AG04450 (cell line): ENCODE measurements at places on chromosomes 3 and 15.

GRCh38 chr15:79981831-79982455, 10.9 kb upstream of the BCL2A1 start:
- no peak for DNase-seq

DNA sequence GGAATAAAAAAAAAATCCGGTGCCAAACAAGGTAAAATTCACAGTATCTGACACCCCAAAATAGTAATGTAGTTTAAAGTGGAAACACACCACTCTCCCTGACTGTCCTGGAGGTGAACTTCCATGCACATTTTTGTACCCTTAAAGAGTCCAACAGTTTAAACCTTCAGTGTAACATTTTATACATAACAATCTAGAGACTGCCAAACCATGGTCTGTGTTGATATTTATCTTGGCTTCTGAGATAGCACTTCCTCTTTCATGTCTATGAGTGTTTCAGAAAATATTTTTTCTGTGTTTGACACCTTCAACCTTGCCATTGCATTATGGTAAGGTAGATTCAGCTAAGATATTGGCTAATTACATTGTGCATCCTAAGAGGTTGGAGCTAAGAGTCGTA, 13.9 kb downstream of the TMEM45A start:
- no peak for DNase-seq

GRCh38 chr15:85049805-85050204, 68.1 kb downstream of the PDE8A start:
- no peak for DNase-seq

GRCh38 chr3:114899186-114899931, 247.7 kb downstream of the ZBTB20 start:
- no peak for DNase-seq

- no peak for DNase-seq
Measured at GRCh38 chr15:58179741-58180381, 41.7 kb downstream of the AQP9 start.

DNA sequence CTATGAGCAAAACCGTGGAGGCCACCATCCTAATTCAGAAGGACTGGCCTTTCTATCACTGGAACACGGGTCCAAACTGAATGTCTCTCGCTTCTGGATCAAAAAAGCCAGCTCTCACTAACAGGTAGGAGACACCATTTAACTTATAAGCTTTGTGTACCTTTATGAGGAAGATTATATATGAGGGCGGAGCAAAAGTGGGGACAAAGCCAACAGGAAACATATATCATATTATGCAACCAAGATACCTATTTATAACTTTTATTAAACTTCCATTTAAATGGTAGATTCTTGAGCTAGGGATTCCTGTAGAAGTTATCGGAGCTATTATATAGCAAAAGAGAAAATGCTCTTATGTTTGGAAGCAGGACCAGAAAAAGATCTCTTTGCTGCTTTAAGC, 78.4 kb downstream of the IGF2BP2 start:
- DNase-seq: no peak

DNA sequence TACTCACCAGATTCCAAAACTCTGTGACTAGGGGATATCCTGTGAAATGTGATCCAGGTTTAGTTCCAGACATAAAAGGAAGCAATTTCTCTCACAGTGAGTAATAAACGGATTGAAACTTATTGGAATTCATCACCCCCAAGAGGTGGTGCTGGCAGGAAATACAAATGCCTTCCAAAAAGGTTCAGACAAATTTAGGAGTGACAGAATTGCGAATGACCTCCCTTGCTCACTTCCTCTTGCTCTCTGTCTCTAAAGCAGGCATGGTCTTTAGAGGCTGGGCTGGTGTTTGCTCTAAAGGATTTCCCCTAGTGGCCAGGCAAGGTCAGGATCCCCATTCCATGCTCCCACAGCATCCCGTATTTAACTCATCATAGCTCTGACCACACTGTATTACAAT, 449.4 kb upstream of the PPP2R3A start:
- DNase-seq: no peak

DNA sequence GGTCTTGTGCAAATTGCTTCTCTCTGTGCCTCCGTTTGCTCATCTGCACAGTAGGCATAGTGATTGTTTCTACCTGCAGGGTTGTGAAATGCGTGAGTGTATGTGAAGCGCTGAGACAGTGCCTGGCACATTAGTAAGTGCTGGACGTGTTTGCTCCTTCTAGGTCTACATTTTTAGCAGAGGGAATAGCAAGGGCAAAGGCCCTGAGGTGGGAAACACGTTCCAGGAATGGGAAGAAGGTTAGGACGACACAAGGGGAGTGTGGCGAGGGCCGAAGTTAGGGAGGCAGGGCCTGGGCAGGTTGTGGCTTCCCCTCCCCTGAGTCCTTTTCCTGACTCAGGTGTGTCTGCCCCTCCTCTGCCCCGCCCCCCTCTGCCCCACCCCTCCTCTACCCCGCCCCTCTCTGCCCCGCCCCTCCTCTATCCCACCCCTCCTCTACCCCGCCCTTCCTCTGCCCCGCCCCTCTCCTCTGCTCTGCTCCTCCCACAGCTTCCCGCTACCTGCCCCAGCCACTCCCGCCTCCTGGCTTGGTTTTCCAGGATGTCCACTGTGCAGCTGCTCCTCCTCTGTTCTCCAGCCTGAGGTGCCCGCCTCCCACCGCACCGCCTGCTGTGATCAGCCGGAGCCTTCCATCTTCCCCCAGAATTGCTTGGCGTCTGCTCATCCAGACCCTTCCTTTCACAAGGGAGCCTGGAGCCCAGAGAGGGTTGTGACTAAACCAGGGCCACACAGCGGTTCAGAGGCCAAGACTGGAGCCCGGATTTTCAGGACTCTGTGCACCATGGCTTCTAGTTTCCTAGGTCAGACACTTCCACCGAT, 31.1 kb upstream of the SMAD6 start:
- no peak for DNase-seq

- DNase-seq: no peak
Measured at GRCh38 chr15:88323468-88323867, 66.9 kb upstream of the NTRK3 start.

GRCh38 chr15:34275721-34276120, 50.9 kb downstream of the EMC4 start:
- DNase-seq: no peak

GRCh38 chr3:82618594-82618993, 857.1 kb upstream of the GBE1 start:
- DNase-seq: no peak

- no peak for DNase-seq
Measured at GRCh38 chr3:67382536-67382935, 271.9 kb downstream of the SUCLG2 start.

DNA sequence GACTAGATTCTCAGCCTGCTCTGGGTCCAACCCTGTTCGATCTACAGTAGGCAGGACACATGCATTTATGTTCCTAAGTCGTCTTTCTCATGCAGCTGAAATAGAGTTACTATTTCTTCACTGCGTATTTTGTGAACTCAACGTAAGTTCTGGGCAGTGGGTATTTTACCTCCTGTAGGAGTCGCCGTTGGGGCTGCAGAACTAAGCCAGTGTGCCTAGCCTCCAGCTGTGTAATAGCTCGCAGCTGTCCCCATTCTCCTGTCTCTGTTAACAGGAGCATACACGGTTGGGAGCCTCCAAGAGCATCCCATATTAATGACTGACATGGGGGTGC, 58.4 kb upstream of the HRH1 start:
- no peak for DNase-seq

GRCh38 chr3:186825294-186825821, 17.2 kb upstream of the ADIPOQ start:
- DNase-seq: peak; percentile 47

- DNase-seq: no peak
Measured at GRCh38 chr3:36937492-36937891, 7.4 kb downstream of the TRANK1 start.

DNA sequence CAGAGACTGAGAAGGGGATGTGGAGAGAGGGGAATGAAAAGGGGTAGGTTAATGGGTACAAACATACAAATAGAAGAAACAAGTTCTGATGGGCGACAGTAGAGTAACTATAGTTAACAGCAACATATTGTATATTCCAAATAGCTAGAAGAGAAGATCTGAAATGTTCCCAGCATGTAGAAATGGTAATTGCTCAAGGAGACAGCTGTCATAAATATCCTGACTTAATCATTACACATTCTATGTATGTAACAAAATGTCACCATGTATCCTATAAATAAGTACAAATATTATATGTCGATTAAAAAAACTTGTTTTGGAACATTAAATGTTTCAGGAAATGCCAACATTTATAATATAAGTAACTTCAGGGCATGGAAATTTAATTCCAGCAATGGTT, 23.3 kb downstream of the FMN1 start:
- DNase-seq: no peak

DNA sequence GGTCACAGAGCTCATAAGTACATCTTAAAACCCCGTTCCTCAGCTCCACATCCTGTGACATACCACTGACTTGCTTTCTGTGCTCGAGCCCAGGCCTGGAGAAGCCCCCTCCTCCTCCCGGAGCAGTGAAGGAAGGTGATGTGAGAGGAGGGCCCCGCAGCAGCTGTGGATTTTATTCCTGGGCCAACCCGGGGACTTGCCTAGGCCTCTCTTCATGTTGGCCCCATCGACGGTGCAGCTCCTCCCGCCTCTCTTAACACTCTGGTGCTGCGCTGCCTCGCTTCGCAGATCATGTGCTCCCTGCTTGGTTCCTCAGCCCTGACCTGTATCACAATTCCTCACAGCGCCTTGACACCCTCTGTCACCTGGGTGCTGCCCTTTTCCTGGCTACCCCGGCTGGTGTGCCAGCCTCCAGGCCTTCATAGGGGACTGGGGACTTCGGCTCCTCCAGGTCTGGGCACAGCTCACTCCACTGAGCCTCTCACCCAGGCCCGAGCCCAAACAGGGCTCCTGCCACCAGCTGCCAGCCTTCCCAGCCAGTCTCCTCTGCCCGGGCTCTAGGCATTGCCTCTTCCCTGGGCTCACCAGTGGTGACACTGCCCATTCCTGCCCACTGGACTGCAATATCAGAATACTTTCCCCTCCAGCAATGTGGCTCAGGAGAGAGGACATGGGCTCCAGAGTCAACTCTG, 21.5 kb downstream of the MAGEF1 start:
- DNase-seq: no peak

DNA sequence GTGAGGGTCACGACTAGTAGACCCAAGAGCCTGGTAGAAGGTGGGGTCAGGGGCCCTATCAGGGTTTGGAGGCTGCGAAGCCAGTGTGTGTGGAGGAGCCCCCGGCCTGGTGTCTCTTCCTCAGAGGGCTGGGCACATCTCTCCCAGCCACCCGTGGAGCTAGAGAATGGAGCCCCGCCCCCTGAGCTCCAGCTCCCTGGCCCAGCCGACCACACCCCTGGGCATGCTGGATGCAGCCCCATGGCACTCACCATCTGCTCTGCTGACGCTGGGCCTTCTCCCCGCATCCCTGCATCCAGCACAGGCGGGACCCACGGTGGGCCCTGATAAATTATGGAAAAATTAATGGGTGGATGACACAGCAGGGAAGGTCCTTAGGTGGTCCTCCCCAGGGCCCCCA, 17.5 kb downstream of the ANKRD63 start:
- DNase-seq: no peak

GRCh38 chr3:193190146-193190786, 50.8 kb upstream of the PLAAT1 start:
- no peak for DNase-seq

GRCh38 chr3:71069797-71070196, 513.7 kb downstream of the FOXP1 start:
- no peak for DNase-seq

- DNase-seq: no peak
Measured at GRCh38 chr3:8488877-8489276, 12.7 kb upstream of the LMCD1 start.
